Activated T-cell treated with anti-CD3 and anti-CD28 coated beads, Interleukin-2, amount 50 U/mL, for 24 hours (primary cell): ENCODE measurements at places on chromosomes 2 and 18.

DNA sequence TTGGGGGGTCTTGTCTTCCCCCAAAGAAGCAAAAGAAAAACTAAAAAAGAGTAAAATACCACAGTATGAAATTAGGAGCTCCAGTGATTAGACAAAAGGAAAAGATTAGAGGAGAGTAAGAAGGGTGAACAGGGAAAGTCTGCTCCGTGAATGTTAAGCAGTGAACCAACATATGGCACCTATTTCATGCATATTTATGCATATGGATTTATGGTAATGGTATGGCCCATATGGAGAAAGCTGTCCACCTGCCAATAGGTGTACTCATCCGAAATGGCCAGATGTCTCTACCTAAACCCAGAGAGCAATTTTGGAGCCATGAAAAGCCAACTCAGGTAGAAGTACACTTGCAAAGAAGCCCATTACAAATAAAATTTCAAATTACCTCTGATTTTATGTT is 404.0 kb upstream of the RAB6C start:
- DNase-seq: no peak

GRCh38 chr18:21660078-21660477 is 44.5 kb downstream of the ABHD3 start:
- no peak for DNase-seq

- no peak for DNase-seq
These were observed 234.9 kb upstream of the SMAD7 start for GRCh38 chr18:49185623-49186022.

DNA sequence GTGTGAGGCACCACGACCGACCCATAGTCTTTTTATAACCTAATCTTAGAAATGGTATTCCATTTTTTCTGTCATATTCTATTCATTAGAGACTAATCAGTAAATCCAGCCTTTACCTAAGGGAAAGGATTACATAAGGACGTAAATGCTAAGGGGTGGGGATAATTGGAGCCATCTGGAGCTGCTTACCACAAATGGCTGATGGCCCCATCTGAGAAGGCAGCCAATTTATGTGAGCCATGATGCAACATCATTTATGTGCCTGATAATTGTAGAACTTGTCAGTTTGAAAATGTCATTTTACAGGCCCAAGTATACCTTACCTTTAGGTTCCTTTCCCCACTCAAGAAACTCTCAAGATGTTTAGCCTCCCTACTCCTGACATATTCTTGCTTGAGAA is 44.0 kb downstream of the ARHGEF33 start:
- no peak for DNase-seq

DNA sequence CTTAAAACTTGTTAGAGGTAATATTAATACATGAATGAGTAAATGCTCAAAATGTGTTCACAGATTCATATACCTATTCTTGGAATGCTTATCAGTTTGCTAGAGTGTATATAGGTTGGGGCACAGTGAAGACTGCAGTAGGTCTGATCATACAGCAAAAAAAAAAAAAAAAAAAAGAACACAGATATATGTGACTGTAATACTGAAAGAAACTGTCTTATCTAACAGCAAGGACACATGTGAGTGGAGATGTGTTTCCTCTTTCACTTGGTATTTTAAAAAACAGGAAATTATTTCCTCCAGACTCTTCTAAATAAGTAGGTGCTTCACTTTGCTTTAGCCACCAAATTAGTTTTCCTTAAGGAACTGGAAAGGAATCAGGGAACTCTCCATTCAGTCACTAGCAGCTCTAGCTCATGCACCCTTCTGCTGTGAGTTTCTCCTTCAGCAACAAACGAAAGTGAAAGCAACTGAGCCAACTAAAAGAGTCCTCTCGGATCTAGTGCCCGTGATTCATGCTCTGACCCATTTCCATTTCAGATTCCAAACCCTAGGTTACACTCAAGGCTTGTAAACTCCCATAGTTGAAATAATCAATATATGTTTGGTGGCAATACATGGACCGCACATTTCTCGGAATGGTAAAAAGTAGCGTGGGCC is 98.5 kb downstream of the DSEL start:
- DNase-seq: no peak

DNA sequence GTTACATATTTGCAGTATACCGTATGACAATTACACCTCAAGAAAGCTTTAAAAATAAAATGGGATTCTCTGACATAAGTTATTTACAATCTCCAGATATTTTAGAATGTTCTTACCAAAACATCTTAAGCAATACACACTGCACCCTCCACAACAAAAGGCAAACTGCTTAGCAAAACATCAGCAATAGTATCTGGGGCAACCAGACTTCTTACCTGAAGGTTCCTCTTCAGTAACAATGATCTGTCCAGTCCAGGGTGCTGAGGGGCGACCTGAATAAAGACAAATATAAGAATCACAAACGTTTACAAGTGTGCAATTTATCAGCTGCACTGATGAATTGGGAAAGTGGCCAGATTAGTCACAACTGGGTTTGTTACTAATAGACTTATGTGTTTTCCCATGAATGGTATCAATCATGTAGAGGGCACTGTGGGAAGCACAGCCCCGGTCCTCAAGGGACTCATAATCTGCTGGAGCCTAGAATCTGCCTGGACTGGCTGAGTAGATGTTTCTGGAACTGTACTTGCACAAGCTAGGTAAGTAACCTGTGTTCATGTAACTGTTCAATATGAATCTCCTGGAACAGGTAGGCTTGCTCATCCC is 70.7 kb downstream of the MYOM1 start:
- no peak for DNase-seq

DNA sequence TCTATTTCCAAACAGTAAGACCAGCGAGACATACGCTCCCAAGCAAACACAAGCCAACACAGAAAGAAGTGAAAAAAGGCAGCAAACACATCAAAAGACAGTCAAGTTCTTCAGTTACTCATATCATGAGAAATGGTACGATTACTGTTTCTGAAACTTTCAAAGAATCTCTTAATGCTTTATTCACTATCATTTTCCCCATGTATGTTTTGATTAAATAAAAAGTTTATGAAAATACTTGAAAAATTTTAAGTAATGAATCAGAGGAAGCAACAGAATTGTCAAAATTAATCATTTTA is 114.9 kb downstream of the HDAC4 start:
- DNase-seq: no peak

DNA sequence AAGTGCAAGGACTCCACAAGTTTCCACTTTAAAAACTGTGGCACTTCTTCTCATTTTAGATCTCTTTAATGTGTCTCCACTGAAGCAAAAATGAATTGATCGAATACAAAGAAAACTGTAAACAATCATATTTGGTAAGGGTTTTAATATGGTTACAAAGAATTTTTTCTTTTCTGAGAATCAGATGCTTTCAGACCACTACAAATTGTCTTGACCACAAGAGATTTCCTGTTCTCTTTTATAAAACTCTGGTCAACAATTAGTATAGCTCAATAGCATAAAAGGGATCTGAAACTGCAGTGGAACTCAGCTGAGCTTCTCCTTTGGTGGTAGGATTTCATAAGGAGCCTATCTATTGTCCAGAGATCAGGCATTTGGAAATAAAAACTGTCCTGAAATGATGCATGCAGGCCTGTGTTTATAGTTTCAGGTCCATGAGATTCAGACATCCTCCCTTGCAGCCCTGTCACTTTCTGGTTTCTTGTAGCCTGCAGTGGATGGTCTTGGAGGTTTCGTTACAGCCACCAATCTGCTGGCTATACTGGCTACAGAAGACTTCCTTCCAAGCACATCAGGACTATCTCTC is 120.0 kb downstream of the DOCK10 start:
- no peak for DNase-seq
